ENCODE measurements at places on chromosomes 6 and 20. TPM values are rescaled to one million over a fixed set of nuclear protein-coding genes. Genes with fewer than 3 reads are reported as not detected.
A peak's percentile ranks its signal among the peaks of the same experiment; 100 is the strongest.

DNA sequence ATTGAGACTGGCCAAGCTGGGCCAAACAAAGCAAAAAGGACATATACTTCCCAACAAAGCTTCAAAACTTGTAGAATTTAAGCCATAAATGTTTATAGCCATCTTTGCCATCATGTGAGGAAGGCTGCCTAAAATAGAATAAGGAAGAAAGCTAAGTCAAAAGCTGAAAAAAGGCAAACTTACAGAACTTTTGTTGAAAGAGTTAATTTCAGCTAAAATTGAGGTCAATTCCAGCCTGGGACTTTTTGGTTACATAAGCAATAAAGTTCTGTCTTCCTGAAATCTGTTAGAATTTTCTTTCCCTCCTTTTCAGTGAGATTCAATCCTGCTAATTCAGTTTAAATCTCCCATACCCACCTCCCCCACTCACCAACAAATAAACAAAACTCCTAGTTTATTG lies 227.9 kb upstream of the MARCKS start:
- no peak overlapping the region for H3K27ac ChIP-seq
- peaks cover 3% of the 10 kb centered on the region for H3K4me1 ChIP-seq
- no peak for DNase-seq
- H3K4me3 ChIP-seq = no peak overlapping the region

CYP24A1 gene
- total RNA-seq = not detected

GRCh38 chr6:116406678-116407345 lies 36.1 kb downstream of the DSE start:
- no peaks in the 10 kb centered on the region for H3K27me3 ChIP-seq
- no peak overlapping the region for H3K27ac ChIP-seq
- no peak for DNase-seq
- no peaks in the 10 kb centered on the region for H3K4me1 ChIP-seq
- no peaks in the 10 kb centered on the region for H3K36me3 ChIP-seq
- H3K4me3 ChIP-seq = no peak overlapping the region

OR2H1 gene
- not detected for total RNA-seq

GRCh38 chr6:159168536-159169192 lies 536 bp upstream of the FNDC1 start:
- no peak overlapping the region for H3K4me3 ChIP-seq
- no peaks in the 10 kb centered on the region for H3K36me3 ChIP-seq
- no peak overlapping the region for H3K27ac ChIP-seq
- peaks cover 13% of the 10 kb centered on the region for H3K27me3 ChIP-seq

DNA sequence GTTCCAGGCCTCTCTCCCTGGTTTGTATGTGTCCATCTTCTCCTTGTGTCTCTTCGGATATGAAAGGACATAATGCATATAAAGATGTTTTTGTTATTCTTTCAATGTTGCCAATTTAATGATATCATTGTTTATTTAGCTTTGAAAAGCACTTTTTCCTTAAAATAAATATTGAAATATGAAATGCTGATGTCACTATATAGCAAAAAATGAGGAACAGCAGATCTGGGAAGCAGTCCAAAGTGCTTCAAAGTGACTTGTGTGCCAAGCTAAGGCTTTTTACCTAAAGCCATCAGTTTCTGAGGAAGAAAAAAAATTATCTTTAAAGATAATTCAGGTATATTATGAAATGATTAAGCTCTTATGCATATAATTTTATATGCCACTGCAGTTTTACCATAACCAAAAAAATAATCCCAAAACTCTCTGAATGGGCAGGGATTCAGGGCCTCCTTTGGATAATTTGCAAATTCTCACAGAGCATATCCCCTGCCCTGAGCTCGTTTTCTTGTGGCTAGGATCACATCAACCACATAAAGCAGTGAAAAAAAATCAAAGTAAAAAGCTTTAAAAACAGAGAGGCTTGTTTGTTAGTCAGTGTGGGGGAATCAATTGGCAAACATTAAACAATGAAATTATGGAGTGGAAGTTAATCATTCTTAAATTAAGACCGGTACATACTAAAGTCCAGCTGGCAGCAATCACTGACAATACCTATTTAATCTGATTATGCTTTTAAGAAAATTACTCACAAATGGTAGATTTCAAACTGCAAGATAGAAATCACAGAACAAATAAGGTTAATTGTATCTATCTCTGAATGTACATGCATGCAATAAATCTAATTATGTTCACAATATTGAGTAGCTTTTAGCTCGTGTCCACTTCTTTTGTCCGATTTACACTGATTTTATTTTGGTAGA lies 1027.9 kb upstream of the ADGRB3 start:
- no peak overlapping the region for H3K4me3 ChIP-seq
- H3K36me3 ChIP-seq = no peaks in the 10 kb centered on the region
- no peak overlapping the region for H3K27ac ChIP-seq
- H3K4me1 ChIP-seq = no peaks in the 10 kb centered on the region

GPLD1 gene
- 0.31 TPM for total RNA-seq

DNA sequence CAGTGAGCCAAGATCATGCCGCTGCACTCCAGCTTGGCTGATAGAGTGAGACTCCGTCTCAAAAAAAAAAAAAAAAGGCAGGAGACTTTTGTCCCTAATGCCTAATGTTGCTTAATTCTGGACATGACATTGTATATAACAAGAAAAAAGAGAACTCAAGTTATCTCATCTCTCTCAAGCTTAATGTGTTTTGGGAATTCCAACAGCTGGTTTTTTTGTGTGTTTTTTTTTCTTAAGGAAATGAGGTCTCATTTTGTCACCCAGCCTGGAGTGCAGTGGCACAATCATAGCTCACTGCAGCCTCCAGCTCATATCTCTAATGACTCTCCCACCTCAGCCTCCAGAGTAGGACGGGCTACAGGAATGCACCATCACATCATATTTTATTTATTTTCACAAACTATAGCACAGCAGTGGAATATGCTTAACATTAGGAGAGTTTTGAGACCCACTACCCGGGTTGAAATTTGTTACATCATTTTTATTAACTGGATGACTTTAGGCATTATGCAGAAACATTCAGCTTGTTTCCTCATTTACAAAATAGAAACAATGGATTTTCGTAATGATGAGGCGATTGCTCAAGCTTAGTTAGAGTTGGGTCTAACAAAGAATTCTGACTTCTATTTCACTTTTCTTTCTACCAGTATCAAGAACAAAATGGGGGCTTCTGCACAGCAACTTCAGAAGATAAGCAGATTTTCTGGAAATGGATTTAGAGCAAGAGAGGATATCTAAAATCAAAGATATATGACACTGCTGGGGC lies 104.1 kb upstream of the BTN3A2 start:
- DNase-seq = no peak
- no peak overlapping the region for H3K27ac ChIP-seq
- H3K27me3 ChIP-seq = no peaks in the 10 kb centered on the region

- H3K4me1 ChIP-seq = no peaks in the 10 kb centered on the region
- H3K27ac ChIP-seq = no peak overlapping the region
- no peak for DNase-seq
- H3K27me3 ChIP-seq = no peaks in the 10 kb centered on the region
- no peaks in the 10 kb centered on the region for H3K36me3 ChIP-seq
- no peak overlapping the region for H3K4me3 ChIP-seq
These were observed 49.0 kb upstream of the RNF24 start for GRCh38 chr20:4064144-4064909.

ZNF133 gene
- 11.5 TPM for total RNA-seq

GRCh38 chr6:53517021-53517420 lies 27.9 kb downstream of the GCLC start:
- H3K4me1 ChIP-seq = no peaks in the 10 kb centered on the region
- no peak overlapping the region for H3K27ac ChIP-seq
- H3K36me3 ChIP-seq = peaks cover 9% of the 10 kb centered on the region
- no peak overlapping the region for H3K4me3 ChIP-seq
- H3K27me3 ChIP-seq = no peaks in the 10 kb centered on the region

DNA sequence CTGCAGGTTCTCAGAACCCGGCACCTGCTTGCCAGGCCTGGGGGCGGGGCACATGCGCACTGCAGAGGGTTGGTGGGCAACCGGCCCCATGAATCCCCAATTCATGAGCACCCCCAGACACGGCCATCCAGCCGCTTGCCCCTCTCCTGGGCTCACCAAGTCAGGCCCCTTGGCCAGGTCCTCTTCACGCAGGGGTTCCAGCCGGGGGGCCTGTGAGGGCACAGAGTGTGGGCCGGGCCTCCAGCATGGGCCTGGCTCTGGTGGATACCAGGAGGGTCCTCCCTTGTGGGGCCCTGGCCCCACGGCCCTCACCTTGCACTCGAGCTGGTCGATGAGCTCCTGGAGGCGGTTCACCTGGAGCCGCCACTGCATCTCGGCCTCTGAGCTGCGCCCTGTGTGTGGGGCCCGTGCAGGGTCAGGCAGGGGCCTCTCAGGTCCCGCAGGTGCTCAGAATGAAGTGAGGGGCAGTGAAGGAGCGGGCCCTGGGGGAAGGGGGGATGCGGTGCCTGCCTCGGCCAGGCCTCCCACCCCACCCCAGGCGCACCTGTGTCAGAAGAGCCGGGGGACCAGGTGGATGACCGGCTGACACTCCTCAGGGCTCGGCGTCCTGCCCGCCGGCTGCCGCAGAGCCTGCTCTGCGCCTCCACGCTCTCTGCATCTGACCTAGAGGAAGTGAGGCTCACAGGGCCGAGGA lies 2.6 kb upstream of the C20orf144 start:
- DNase-seq = no peak
- H3K27ac ChIP-seq = no peak overlapping the region
- no peak overlapping the region for H3K4me3 ChIP-seq

- H3K27me3 ChIP-seq = no peaks in the 10 kb centered on the region
- no peak for DNase-seq
- no peak overlapping the region for H3K27ac ChIP-seq
- no peak overlapping the region for H3K4me3 ChIP-seq
- no peaks in the 10 kb centered on the region for H3K36me3 ChIP-seq
These were observed 13.8 kb upstream of the SDHAF4 start for GRCh38 chr6:70552974-70553373.

- peak overlapping the region; percentile 94 for H3K4me3 ChIP-seq
- no peaks in the 10 kb centered on the region for H3K27me3 ChIP-seq
- peak; percentile 30 for DNase-seq
These were observed 1.5 kb upstream of the STX16 start for GRCh38 chr20:58649288-58650180.

DNA sequence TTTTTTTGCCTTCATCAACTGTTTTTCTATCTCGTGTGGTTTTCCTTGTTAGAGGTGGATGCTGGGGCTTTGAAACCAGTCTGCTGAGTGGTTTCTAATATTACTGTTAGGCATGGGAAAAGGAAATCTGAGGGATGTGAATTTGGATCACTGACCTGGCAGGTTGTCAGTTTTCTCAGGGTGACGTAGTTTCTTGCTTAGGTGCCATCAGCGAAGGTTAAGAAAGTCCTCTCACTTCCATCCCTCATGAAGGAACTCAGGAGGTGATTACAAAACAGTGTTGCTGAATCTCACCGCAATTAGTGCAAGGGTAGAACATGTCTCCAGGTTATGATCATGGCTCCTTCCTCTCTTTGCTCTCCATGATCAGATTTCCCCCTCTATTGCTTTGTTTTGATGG lies 135.9 kb downstream of the SOX4 start:
- H3K27me3 ChIP-seq = no peaks in the 10 kb centered on the region
- H3K4me3 ChIP-seq = no peak overlapping the region
- no peak overlapping the region for H3K27ac ChIP-seq
- no peak for DNase-seq

GRCh38 chr6:63371104-63371715 lies 51.4 kb upstream of the LGSN start:
- no peaks in the 10 kb centered on the region for H3K27me3 ChIP-seq
- H3K4me1 ChIP-seq = no peaks in the 10 kb centered on the region
- no peaks in the 10 kb centered on the region for H3K36me3 ChIP-seq
- DNase-seq = no peak
- no peak overlapping the region for H3K27ac ChIP-seq
- no peak overlapping the region for H3K4me3 ChIP-seq

GRCh38 chr20:53751620-53752318 lies 158.1 kb upstream of the ZNF217 start:
- peak overlapping the region; percentile 63 for H3K27ac ChIP-seq
- H3K36me3 ChIP-seq = no peaks in the 10 kb centered on the region
- no peak overlapping the region for H3K4me3 ChIP-seq
- H3K4me1 ChIP-seq = peaks cover 72% of the 10 kb centered on the region
- H3K27me3 ChIP-seq = no peaks in the 10 kb centered on the region
- no peak for DNase-seq

DNA sequence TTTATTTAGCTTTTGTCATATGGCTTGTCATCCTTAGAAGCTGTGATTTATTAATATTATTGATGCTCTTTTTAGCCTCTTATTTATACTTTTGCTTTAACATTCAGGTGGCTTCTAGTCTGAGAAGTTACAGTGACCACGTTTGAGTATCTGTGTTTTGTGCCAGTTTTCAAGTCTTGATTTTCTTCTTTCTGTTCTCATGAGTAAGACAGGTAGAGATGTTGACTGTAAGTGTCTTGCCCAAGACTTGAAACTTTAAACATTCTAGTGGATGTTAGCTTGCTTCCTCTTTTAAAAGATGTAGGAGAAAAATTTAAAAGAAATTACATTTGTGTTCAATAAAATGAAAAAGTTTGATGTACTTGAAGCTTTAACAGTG lies 122.6 kb downstream of the LRRC1 start:
- H3K36me3 ChIP-seq = no peaks in the 10 kb centered on the region
- H3K27me3 ChIP-seq = no peaks in the 10 kb centered on the region

TEAD3 gene
- total RNA-seq = 0.24 TPM

GRCh38 chr6:168221000-168221399 lies 98.6 kb downstream of the DACT2 start:
- H3K4me1 ChIP-seq = no peaks in the 10 kb centered on the region
- H3K27me3 ChIP-seq = no peaks in the 10 kb centered on the region
- no peak overlapping the region for H3K27ac ChIP-seq
- H3K4me3 ChIP-seq = no peak overlapping the region
- no peaks in the 10 kb centered on the region for H3K36me3 ChIP-seq

WFDC12 gene
- not detected for total RNA-seq

GRCh38 chr6:157670466-157671186 lies 152.4 kb upstream of the SNX9 start:
- H3K4me1 ChIP-seq = no peaks in the 10 kb centered on the region
- no peak for DNase-seq

RALGAPA2 gene
- 37.9 TPM for total RNA-seq

GRCh38 chr20:38222923-38223742 lies 37.4 kb downstream of the KIAA1755 start:
- no peaks in the 10 kb centered on the region for H3K27me3 ChIP-seq
- H3K27ac ChIP-seq = no peak overlapping the region
- H3K4me1 ChIP-seq = no peaks in the 10 kb centered on the region
- no peak overlapping the region for H3K4me3 ChIP-seq
- no peak for DNase-seq

GRCh38 chr20:18728165-18728869 lies 85.3 kb upstream of the SCP2D1 start:
- H3K4me1 ChIP-seq = no peaks in the 10 kb centered on the region
- no peaks in the 10 kb centered on the region for H3K27me3 ChIP-seq
- no peak overlapping the region for H3K27ac ChIP-seq
- H3K4me3 ChIP-seq = no peak overlapping the region
- H3K36me3 ChIP-seq = no peaks in the 10 kb centered on the region
- no peak for DNase-seq

Measured in naive thymus-derived CD4-positive, alpha-beta T cell (primary cell).